ENCODE measurements at places on chromosomes 5 and 9.

- no peak for DNase-seq
Observed at GRCh38 chr9:34139477-34140146, 13.1 kb upstream of the DCAF12 start.

DNA sequence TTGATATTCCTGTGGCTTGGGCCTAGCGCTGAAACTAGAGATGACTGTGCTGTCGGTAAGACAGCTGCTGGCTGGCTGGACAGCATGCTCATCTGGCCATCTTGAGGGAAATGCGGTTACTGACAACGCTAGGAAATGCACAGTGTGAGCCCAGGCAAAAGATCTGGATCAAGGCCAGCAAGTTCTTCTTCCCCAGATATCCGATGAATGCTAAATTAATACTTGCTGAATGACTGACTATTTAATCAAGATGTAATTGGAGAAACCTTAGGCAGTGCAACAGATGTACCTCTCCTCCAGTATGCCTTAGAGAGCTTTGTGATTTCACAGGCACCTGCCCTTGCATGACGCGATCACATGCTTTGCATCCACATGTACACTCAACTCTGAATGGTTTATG is 659.1 kb downstream of the EFNA5 start:
- DNase-seq = no peak

- no peak for DNase-seq
Observed at GRCh38 chr5:125054146-125054545, 307.7 kb upstream of the ZNF608 start.

DNA sequence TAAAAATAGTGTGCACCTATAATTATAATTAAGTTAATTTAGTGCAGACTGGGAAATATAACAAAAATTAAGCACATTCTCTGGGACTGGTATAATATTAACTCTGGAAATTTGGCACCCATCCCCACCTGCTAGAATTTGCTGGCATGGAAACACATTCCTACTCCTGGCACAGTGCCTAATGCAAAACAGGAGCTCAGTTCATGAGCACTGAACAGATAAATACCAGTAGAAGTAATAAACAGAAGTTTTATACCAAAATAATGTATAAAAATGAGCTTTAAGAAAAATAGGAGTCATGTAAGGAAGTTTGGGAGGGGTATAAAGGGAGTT is 23.7 kb upstream of the NPR3 start:
- DNase-seq = no peak

DNA sequence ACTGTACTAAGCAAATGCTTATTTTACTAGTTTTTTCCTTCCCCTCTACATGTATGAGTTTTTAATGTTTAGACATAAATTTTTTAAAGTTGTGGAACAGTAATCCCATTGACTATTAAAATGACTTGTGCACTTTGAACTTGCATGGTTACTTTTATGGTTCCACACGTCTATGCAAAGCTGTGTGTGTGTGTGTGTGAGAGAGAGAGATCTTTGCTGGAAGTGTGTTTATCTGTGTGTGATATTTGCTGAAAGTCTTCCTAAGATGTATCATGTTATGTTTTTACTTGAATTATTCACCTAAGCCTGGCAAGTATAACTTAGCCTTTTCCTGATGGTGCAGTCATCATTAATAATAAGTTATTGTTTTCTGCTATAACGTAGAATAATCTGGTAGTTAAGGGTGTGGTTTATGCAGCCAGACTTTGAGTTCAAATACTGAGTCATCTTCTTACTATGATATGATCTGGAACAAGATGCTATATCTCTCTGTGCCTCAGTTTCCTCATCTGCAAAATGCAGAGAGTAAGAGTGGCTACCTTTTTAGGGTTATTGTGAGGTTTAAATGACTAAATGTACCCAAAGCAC is 138.6 kb downstream of the SMARCA2 start:
- no peak for DNase-seq

DNA sequence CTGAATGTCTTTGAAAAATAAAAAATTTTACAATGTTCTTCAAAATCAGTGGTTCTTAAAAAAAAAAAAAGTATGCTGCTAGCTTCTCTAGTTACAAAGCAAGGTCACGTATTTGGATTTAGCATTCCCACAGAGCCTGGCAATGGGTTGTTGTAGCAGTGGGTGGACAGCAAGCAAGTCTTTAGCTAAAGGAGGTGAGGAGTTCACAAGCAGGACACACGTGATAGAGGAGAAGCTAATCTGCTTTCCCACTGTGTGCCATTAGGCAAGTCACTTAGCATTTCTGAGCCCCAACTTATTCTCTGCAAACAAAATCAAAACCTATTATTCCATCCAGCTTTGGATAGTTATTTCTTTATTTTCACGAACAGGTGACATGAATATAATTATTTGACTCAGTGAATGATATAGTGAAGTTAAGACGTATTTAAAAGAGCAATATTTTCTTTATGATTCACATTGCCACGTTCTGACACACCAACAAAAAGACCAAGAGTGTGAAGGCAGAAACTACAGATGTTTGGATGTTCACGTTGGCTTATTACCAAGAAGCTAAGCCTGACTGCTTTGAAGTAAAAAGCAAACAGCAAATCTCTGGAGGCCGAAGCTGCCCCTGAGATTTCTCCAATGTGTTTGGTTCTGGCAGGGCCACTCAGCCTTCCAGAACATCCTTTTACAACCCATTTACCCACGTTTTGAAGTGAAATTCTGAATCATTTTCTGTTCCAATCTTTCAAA is 612.1 kb upstream of the CDH6 start:
- no peak for DNase-seq

DNA sequence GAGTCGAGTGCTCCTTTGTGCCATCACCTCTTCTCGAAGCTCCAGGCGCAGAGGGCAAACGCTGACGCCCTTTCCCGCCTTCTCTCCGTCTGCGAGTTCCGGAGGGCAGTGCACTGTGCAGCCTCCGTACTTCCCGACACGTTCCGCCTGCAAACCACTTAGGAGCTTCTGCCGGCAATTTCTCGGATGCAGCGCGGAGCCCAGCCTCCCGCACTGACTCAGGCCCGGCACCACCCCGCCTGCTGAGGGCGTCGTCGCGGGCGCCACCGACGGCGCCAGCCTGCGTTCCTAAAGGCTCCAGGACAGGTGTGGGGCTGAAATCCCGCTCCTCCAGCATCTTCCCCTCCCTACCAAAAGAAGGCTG is 9.3 kb upstream of the TRIM36 start:
- DNase-seq = no peak

GRCh38 chr9:78559449-78559885 is 262.5 kb downstream of the PSAT1 start:
- no peak for DNase-seq

GRCh38 chr5:32419791-32420190 is 24.7 kb downstream of the ZFR start:
- DNase-seq = no peak

GRCh38 chr5:92741906-92742305 is 839.1 kb downstream of the NR2F1-AS1 start:
- no peak for DNase-seq

DNA sequence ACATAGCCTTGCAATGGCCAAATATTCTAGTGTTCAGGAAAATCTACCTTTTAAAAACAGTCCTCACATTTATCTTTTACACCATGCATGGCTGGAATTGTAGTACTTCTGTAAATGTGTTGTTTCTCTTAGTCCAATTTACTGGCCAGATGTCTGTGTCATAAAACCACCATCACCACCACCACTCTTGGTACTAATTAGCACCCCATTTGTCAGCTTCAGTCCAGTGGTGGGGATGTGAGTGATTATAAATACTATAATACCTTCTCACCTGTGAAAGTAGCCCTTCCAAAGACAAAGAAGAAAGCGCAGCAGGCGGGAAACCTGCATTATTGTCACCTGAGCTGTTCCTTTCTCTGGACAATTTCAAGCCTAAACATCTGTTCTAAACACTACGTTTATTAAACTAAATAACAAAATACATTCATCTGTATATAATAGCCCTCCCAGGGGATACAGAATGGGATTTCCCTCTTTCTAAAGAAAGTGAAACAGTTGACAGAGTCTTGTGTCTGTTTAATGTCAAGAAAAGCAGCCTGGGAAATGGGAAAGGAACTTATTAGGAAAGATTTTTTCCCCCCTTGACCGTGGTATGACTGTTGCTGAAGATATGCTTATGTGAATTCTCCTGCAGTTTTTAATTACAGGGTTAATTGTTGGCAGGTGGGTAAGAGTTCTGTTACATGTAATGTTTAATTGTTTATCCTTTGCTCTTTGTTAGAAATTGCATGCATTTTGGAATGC is 144.5 kb upstream of the NUDT12 start:
- no peak for DNase-seq

- peak; percentile 23 for DNase-seq
Observed at GRCh38 chr5:96809921-96810320, 2.2 kb upstream of the ERAP1 start.

DNA sequence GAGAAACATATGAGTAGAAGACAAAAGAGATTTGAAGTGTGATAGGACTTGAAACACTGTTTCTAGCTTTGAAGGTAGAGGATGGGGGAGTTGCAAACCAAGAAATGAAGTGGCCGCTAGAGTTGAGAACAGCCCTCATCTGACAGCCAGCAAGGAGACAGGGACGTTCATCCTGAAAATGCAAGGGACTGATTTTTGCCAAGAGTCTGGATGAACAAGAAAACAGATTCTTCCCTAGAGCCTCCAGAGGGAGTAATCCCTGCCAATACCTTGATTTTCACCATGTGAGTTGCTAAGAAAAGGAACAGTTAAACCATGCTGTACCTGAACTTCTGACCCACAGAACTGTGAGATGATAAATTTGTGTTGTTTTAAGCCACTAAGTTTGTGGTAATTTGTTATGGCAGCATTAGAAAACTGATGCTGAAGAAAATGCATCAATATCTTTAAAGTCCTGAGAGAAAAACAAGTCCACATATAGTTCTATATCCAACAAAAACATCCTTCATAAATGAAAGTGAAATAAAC is 154.0 kb upstream of the ADAMTSL1 start:
- no peak for DNase-seq

DNA sequence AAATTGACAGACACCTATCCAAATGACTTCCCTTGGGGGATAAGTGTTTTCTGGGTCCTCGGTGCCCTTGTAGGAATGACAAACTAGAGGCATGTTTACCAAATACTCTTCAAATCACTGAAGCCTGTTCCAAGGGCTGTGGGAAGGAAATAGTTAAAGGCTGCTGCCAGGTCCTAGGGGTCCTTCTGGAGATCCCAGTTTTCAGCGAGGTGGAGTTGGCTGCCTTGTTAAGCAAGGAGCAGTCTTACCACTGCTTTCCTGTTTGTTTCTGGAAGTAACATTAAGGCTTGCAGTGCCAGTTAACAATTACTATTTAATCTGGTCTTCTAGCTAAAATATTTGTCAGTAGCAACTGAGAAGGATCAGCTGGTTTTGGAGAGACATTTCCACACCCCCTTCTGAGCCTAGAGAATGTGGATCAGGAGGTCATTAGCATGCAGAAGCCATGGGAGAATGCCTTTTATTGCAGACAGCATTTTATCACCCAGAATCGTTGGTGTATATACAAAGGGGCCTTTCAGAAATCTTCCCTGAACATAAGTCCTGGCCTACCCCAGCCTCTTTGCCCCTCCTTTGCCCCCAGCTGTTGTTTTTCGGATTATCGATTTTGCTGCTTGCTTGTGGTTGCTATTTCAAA is 238.8 kb downstream of the DMAC1 start:
- DNase-seq = no peak

GRCh38 chr9:113593682-113594281 is 130.3 kb downstream of the RGS3 start:
- DNase-seq = no peak

DNA sequence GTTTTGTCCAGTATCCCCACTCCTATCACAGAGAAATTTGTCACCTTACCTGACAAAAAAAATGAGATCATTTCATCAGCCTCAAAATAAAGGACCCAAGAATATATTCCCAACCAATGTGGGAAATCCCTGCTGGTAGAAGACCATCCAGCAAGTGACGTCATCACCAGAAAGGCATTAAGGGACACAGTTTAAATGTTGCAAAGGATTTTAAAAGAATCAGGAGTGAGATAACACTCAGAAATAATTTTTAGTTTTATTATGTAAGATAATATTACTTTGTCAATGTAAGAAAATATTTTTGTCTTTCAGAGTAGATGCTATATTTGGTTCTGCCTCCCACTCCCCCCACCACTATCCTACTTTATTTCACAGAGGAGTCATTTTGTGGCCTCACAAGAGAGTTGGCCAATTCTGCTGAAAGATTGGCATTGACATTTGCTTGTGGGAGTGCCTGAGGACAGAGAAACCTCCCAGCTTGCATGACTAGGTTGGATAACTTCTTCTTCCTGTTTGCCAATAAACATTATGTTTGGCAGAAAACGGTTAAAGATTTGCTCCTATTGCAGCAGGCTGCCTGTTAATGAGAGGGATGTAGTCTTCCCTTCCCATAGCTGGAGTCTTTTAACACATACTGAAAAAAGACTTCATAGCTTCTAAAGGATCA is 288.6 kb upstream of the DAB2 start:
- DNase-seq = no peak

DNA sequence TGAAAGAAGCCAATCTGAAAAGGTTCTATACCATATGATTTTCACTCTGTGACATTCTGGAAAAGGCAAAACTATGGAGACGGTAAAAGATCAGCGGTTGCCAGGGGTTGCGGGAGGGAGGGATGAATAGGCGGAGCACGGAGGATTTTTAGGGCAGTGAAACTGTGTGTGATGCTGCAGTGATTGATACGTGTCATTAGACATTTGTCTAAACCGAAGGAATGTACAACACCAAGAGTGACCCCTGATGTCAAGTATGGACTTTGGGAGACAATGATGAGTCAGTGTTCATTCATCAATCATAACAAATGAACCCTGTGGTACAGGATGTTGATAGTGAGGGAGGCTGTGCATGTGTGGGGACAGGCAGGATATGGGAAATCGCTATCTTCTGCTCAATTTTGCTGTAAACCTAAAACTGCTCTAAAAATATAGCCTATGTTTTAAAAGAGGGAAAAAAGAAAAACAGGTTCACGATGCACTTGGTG is 34.4 kb downstream of the ERGIC1 start:
- DNase-seq = no peak

DNA sequence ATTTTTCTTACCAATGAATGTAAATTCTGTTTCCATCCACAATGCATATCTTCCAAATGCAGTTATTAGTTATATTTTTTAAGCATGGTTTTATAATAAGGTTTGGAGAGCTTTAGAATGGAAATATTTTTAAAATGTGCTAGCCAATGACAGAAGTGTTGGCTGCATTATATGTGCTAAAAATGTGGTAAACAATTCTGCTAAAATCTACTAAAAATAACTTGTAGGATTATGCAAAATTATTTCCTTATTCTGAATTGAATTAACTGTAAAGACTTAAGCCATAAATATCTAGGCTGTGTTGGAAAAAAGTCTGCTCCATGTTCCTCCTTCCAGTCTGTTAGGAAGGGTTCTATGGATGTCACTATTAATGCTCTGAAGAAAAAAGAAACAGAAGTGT is 503.3 kb downstream of the PRR16 start:
- DNase-seq = no peak

GRCh38 chr5:129110742-129111141 is 16.2 kb downstream of the ISOC1 start:
- DNase-seq = no peak
